Small intestine (tissue), 16 donors: ENCODE measurements at places on chromosomes 5 and 9.
A peak's percentile ranks its signal among the peaks of the same experiment; 100 is the strongest.

- no peak overlapping the region for H3K4me3 ChIP-seq
- no peak overlapping the region for H3K27ac ChIP-seq
- no peak for DNase-seq
- H3K27me3 ChIP-seq: no peaks in the 10 kb centered on the region
Measured at GRCh38 chr5:912280-913091, 19.8 kb downstream of the TRIP13 start.

GRCh38 chr9:36064448-36065037, 27.8 kb downstream of the RECK start:
- H3K4me3 ChIP-seq: no peak overlapping the region
- H3K27me3 ChIP-seq: no peaks in the 10 kb centered on the region
- H3K36me3 ChIP-seq: no peaks in the 10 kb centered on the region
- H3K27ac ChIP-seq: no peak overlapping the region

- no peaks in the 10 kb centered on the region for H3K27me3 ChIP-seq
- DNase-seq: peak; percentile 59
- H3K4me1 ChIP-seq: peaks cover 8% of the 10 kb centered on the region
- H3K36me3 ChIP-seq: no peaks in the 10 kb centered on the region
Measured at GRCh38 chr5:145855763-145856267, 17.0 kb downstream of the GRXCR2 start.

DNA sequence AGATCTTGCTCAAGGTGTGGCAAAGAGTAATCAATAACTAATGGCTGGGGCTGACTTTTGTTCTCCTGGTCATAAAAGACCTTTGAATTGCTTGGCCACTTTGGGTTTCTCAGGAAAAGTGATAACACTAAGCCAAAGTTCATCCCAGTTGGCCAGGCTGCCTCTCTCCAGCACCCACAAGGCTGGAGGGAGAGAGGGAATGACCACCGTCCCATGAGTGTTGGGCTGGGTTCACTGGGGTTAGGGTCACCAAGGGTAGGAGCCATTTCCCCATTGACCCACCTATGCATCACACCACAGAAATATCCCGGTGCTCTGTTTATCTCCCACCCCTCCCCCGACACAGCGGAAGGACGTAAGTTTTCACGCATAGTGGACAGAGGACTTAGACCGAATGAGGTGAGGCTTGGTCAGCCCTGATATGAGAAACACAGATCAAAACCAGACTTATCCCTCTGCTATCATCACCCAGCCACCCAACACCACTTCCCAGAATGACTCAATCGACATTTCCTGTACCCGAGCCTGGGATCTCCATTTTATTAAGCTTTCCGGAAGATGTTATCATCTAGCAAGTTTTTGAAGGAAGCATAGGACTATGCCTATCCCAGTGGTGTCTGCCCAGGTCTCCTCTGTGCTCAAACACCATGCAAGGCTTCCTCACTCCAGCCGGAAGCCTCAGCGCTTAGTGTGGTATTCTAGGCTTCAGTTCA, 27.0 kb upstream of the PPARGC1B start:
- no peaks in the 10 kb centered on the region for H3K36me3 ChIP-seq
- H3K4me3 ChIP-seq: no peak overlapping the region
- H3K27ac ChIP-seq: peak overlapping the region; percentile 81

GRCh38 chr5:55902696-55903095, 51.5 kb downstream of the IL31RA start:
- no peak overlapping the region for H3K4me3 ChIP-seq
- H3K36me3 ChIP-seq: no peaks in the 10 kb centered on the region
- H3K27ac ChIP-seq: no peak overlapping the region
- no peaks in the 10 kb centered on the region for H3K4me1 ChIP-seq

GRCh38 chr5:27969157-27969556, 930.8 kb upstream of the CDH9 start:
- H3K36me3 ChIP-seq: no peaks in the 10 kb centered on the region
- H3K27ac ChIP-seq: no peak overlapping the region
- no peaks in the 10 kb centered on the region for H3K4me1 ChIP-seq
- H3K4me3 ChIP-seq: no peak overlapping the region

GRCh38 chr5:95283761-95284571, 928 bp downstream of the MCTP1 start:
- peak overlapping the region; percentile 41 for H3K4me3 ChIP-seq
- DNase-seq: peak; percentile 71
- H3K36me3 ChIP-seq: no peaks in the 10 kb centered on the region
- H3K4me1 ChIP-seq: peaks cover 14% of the 10 kb centered on the region
- peaks cover 6% of the 10 kb centered on the region for H3K27me3 ChIP-seq

DNA sequence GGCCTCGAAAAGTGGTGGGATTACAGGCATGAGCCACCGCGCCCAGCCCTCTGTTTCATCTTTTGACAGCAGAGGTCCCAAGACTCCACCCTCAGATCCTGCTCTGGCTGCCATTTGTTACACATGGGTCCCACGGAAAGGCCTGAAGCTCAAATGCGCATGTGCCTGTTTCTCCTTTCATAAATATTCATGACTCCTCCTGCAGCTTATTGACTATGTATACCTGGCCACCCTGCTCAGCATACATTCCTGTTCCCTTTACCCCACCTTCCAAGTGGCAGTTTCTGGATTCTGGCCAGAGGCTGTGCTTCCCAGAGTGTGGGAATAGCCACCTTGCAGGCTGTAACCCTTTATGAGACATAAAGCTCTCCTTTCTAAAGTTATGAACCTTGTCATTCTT, 46.5 kb downstream of the AUH start:
- H3K36me3 ChIP-seq: no peaks in the 10 kb centered on the region
- no peak overlapping the region for H3K4me3 ChIP-seq
- H3K27ac ChIP-seq: no peak overlapping the region
- DNase-seq: no peak

- H3K4me1 ChIP-seq: no peaks in the 10 kb centered on the region
- H3K36me3 ChIP-seq: peaks cover 85% of the 10 kb centered on the region
- no peaks in the 10 kb centered on the region for H3K27me3 ChIP-seq
- H3K4me3 ChIP-seq: no peak overlapping the region
Measured at GRCh38 chr9:128180001-128180400, 11.4 kb downstream of the CIZ1 start.

GRCh38 chr5:141532726-141533125, 43.8 kb downstream of the PCDHGC5 start:
- H3K4me1 ChIP-seq: no peaks in the 10 kb centered on the region
- H3K36me3 ChIP-seq: peaks cover 41% of the 10 kb centered on the region
- no peak overlapping the region for H3K4me3 ChIP-seq
- no peak overlapping the region for H3K27ac ChIP-seq
- DNase-seq: no peak

DNA sequence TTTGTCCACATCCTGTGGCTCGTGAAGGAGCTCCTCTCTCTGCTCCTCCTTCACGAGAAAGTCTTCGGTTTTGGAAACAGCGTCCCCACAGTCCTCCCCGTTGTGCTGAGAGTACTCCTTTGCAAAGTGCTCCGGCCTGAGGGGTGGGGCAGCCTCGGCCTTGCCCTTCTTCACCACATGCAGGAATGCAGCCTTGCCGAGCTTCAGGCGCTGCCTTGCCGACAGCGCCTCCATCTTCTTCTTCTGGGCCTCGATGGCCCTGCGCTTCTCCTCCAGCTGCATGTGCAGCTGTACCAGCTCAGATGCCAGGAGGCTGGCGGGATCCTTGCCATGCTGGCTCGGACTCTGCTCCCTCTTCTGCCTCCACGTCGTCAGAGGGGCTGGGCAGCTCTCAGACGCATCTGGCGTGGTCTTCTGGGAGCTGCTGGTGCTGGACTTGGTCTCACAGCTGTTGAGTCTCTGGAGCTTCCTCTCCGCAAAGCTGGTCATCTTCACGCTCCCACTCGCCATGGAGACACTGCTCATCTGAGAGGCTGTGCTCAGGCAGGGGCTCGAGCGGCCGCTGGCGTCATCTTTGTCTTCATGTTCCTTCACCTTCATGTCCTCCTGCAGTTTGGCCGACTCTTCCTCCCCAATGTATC, 85.5 kb downstream of the CAMSAP1 start:
- no peaks in the 10 kb centered on the region for H3K27me3 ChIP-seq
- H3K36me3 ChIP-seq: peaks cover 69% of the 10 kb centered on the region
- no peak overlapping the region for H3K27ac ChIP-seq
- DNase-seq: no peak
- no peak overlapping the region for H3K4me3 ChIP-seq

- H3K27me3 ChIP-seq: no peaks in the 10 kb centered on the region
- no peak overlapping the region for H3K4me3 ChIP-seq
- no peak overlapping the region for H3K27ac ChIP-seq
- no peaks in the 10 kb centered on the region for H3K4me1 ChIP-seq
- H3K36me3 ChIP-seq: no peaks in the 10 kb centered on the region
Measured at GRCh38 chr9:16670791-16671190, 199.7 kb downstream of the BNC2 start.

DNA sequence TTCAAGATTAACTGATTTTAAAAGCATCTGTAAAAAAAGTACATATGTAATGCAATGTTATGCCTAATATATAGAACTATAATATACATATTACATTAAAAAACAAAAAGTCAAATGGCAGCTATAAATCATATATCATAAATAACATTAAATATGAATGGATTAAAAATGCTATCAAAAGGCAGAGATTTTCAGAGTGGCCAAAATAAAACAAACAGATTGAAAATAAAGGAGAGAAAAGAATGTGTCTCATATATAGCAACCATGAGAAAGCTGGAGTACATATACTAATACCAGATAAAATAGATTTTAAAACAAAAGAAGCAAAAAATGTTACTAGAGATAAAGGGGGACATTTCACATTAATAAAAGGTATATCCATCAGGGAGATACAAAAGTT, 38.5 kb downstream of the S1PR3 start:
- no peaks in the 10 kb centered on the region for H3K36me3 ChIP-seq
- no peak overlapping the region for H3K27ac ChIP-seq
- DNase-seq: no peak
- no peaks in the 10 kb centered on the region for H3K27me3 ChIP-seq
- H3K4me3 ChIP-seq: no peak overlapping the region

DNA sequence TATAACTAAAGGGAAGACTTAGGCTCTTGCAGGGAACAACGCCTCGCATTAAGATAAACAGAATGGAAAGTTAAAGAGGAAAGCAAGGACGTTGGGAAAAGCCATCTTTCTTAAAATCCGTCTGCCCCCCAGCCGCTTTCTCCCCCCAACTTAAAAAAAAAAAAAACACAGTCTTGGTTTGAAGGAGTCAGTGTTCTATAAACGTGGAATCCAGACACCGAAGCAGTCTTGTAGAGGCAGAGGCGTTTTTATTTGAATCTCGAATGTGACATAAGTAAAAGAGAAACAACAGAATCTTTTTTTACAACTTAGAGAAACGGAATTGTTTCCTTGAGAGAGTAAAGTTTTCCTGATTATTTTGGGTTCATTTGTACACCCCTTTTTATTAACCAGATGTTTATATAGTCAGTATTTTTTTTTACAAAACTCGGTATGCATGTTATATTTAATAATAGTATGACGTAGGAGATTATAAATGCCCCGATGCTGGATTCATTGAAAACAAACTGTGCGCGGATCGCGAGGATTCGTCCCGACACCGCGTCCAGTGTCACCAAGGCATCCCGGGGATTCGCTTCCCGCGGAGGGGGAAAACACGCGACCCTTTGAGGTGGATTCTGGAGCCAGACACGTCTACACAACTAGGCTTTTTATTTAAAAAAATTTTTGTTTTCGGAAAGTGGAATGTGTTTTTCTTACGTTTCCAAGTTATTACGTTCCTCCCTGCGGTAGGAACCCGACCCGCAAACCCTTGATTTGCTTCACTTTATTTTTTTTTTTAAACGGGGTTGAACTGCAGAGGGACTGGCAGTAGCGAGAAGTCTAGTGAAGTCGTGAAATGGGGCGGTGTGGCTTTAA, 6.7 kb downstream of the PTCH1 start:
- peak; percentile 29 for DNase-seq
- no peak overlapping the region for H3K27ac ChIP-seq
- H3K36me3 ChIP-seq: peaks cover 2% of the 10 kb centered on the region
- peak overlapping the region; percentile 62 for H3K4me3 ChIP-seq
- H3K27me3 ChIP-seq: no peaks in the 10 kb centered on the region

GRCh38 chr5:109351988-109352864, 57.5 kb downstream of the PJA2 start:
- H3K4me1 ChIP-seq: no peaks in the 10 kb centered on the region
- peak; percentile 8 for DNase-seq
- H3K4me3 ChIP-seq: no peak overlapping the region
- no peaks in the 10 kb centered on the region for H3K27me3 ChIP-seq
- H3K27ac ChIP-seq: no peak overlapping the region
- no peaks in the 10 kb centered on the region for H3K36me3 ChIP-seq

DNA sequence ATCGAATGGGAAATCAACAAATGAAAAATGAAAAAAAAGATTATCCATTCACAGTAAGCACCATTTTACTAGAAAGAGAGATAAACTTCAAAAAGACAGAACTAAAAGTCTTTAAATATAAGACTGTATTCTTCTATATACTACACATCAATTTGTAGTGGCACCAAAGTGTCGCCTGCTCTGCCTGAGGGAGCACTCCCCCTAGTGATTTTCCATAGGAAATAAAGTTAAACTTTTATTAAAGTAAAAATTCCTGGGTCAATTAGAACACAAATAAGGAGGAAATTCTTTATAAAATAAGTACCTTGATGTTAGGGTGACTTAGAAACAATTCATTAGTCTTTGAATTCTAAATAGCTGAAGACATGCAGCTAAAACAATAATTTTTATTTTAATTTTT, 9.7 kb downstream of the RAD1 start:
- H3K4me3 ChIP-seq: no peak overlapping the region
- H3K27me3 ChIP-seq: no peaks in the 10 kb centered on the region
- DNase-seq: no peak
- no peaks in the 10 kb centered on the region for H3K4me1 ChIP-seq
- H3K27ac ChIP-seq: no peak overlapping the region

DNA sequence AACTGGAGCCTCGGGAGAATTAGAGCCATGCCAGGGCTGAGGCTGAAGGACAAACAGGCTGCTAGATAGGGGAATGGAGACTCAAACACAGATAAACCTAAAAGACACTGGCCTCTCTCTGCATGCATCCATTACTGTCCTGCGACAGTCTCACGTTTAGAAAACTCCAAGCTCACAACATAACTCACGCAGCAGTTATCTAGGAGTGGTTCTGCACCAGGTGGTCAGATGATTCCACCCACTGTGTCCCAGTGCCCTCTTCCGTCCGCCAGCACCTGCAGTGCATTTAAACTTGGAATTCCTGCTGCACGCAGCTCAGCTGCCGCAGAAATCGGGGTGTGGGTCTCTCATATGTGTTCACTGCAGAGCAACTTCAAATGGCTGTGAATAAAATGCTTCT, 272.6 kb upstream of the IRX2 start:
- H3K4me1 ChIP-seq: no peaks in the 10 kb centered on the region
- no peak for DNase-seq
- no peak overlapping the region for H3K27ac ChIP-seq
- H3K4me3 ChIP-seq: no peak overlapping the region
- no peaks in the 10 kb centered on the region for H3K36me3 ChIP-seq

GRCh38 chr9:17723656-17724055, 144.8 kb downstream of the SH3GL2 start:
- no peak overlapping the region for H3K4me3 ChIP-seq
- no peak for DNase-seq
- H3K27me3 ChIP-seq: no peaks in the 10 kb centered on the region
- H3K36me3 ChIP-seq: no peaks in the 10 kb centered on the region

- no peak overlapping the region for H3K4me3 ChIP-seq
- H3K27ac ChIP-seq: no peak overlapping the region
- no peaks in the 10 kb centered on the region for H3K27me3 ChIP-seq
- no peak for DNase-seq
- no peaks in the 10 kb centered on the region for H3K36me3 ChIP-seq
Measured at GRCh38 chr5:144313147-144313726, 142.6 kb downstream of the KCTD16 start.
